ENCODE measurements at places on chromosomes 13 and 19. TPM values are rescaled to one million over a fixed set of nuclear protein-coding genes. Genes with fewer than 3 reads are reported as not detected.

The ANGPTL4 gene
- polyA plus RNA-seq: not detected

The ONECUT3 gene
- not detected for polyA plus RNA-seq

The KRTDAP gene
- not detected for polyA plus RNA-seq

The NALCN gene
- not detected for polyA plus RNA-seq

The MBD3L2 gene
- not detected for polyA plus RNA-seq

The IFNL1 gene
- polyA plus RNA-seq: not detected

The ELL gene
- polyA plus RNA-seq: 19.7 TPM
